Endodermal cell (in vitro differentiated cells): ENCODE measurements at places on chromosomes 1 and 21. TPM values are rescaled to one million over a fixed set of nuclear protein-coding genes. Genes with fewer than 3 reads are reported as not detected.

Gene SPRR2F
- not detected in 3 replicates for total RNA-seq

Gene LDLRAD1
- total RNA-seq, result not detected in 2 replicates

Gene GPR161
- total RNA-seq, result 24.0 and 25.7 TPM in 2 replicates

Gene DRAXIN
- 5.1 to 6.2 TPM (median 5.4 TPM) in 3 replicates for total RNA-seq

Gene SLC30A7
- 21.7 and 23.2 TPM in 2 replicates for total RNA-seq

DNA sequence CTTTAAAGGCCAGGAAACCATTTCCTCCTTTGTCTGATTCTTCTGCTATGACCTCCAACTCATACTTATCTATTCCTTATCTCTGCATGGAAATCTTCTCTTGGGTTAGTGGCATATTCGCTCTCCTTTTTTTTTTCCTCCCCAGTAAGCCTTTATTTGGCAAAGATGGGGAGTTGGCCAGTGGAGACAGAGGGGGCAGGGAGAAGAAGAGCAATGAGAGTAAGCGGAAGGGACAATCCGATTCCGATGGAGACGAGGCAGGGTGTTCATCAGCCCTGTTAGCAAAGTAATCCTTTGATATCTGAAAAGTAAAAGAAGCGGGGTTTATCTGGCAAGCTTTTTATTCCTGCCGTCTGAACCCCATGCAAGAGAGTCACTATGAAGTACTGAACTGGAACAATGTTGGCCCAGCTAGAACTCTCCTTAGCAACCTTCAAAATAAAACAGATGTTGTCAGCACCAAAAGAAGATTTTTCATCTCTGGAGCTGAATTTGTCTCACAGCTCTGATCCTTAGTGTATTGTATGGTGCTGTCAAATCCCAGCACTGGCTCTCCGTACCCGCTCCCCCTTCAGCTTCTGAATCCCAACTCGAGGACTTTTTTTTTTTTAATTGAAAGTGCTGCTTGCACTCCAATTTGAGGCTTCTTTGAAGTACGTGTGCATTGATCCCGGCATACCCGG is 40.9 kb downstream of the PTGFRN start:
- H3K27ac ChIP-seq, result no peak overlapping the region
- DNase-seq, result no peak
- H3K36me3 ChIP-seq, result peaks cover 52% of the 10 kb centered on the region
- H3K27me3 ChIP-seq, result no peaks in the 10 kb centered on the region
- no peak overlapping the region for H3K4me3 ChIP-seq
- H3K4me1 ChIP-seq, result peaks cover 11% of the 10 kb centered on the region

DNA sequence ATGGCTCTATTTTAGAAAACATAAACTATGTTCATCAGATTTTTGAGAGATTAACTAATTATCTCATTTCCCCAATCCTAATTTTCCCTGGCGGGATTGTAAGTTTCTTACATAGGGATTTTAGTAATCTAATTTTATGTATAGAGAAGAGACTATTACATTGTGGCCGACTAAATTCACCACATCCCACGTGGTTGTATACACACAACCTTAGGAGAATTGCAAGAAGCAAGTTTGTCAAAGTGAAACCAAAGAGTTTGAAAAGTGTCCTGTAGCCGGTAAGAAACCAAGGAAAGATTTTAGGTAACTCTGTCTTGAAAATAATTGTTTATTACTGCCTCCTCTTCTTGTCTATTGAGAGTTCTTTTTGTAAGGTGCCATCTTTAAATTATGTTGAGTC is 550.6 kb downstream of the LTN1 start:
- H3K27me3 ChIP-seq, result no peaks in the 10 kb centered on the region
- H3K27ac ChIP-seq, result no peak overlapping the region
- H3K4me3 ChIP-seq, result no peak overlapping the region
- no peak for DNase-seq
- H3K36me3 ChIP-seq, result no peaks in the 10 kb centered on the region

DNA sequence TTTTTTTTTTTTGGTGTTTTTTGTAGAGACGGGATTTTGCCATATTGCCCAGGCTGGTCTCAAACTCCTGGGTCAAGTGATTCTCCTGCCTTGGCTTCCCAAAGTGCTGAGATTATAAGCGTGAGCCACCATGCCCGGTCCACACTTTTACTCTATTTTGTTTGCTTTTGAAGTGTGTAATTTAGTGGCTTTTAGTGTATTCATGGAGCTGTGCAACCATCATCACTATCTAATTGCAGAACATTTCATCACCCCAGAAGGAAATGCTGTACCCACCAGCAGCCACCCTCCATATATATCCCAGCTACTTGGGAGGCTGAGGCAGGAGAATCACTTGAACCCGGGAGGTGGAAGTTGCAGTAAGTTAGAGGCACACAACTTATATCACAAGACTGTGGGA is 136.9 kb upstream of the ERRFI1 start:
- no peak overlapping the region for H3K4me3 ChIP-seq
- no peaks in the 10 kb centered on the region for H3K36me3 ChIP-seq
- no peak overlapping the region for H3K27ac ChIP-seq
- DNase-seq, result no peak
